H1 (cell line): ENCODE measurements at places on chromosomes 2 and 18.

DNA sequence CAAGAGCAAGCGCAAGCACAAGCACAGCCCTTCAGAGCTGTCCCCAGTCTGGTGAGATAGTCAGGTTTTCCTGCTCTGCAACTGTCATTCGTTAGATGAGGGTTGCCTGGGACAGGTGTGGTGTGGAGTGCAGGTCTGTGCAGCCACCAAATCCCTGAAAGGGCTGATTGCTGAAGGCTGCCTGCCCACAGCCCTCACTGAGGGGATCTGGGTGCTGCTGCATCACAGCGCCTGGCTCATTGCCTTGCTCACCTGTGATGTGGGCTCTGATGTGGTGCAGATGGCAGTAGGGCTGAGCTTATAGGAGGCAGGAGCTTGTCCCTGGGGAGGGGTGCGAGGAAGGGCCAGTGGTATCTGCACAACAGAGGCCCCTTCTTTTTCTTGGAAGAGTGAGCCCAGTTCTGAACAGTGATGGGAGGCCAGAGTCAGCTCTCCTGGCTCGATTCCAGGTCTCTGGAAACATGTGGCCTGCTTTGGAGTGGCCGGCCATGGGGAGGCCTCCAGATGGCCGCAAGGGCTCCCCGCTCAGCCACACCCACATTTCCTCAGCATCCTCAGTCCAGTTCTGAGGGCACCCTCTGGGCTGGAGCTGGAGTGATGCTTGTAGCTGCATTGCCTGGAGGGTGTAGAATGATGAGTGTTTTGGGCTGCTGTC, 11.4 kb downstream of the UBE2F start:
- no peak for DNase-seq

DNA sequence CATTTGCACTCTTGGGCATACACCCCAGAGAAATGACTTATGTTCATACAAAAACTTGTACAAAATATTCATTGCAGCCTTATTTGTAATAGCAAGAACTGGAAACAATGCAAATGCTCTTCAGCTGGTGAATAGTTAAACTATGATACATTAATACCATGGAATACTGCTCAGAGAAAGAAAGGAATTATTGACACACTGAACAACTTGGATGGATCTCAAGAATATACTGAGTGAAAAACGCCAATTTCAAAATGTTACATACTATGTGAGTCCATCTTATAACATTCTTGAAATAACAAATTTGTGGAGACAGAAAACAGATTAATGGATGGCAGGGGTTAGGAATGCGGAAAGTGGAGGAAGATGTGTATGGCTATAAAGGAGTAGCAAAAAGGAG, 17.2 kb downstream of the LNPK start:
- DNase-seq, result no peak

- DNase-seq, result no peak
These were observed 172.7 kb upstream of the SERPINE2 start for GRCh38 chr2:224211791-224212190.

DNA sequence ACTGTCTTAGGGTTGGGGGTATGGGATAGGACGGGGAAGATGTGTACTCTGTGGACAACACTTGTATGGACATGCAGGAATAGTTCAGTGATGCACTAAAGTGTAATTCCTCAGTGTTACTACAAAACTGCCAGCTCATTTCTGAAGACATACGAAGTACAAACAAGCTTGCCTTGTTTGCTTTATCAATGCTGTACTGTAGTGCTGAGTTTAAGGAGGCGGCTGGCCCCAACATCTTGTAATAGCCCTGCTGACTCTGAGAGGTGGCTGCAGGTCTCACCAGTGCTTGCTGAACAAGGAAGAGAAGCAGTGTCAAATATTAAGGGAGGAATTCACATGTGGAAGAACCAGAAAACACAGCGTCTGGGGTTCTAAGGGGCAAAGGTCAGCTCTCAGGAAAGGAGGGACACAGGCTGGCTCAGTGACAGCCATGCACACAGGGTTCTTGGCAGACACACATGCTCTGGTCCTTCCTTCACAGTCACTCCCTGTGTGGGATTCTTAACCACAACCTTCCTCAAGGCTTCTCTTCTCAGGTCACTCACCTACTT, 39.8 kb upstream of the EVA1A start:
- no peak for DNase-seq

DNA sequence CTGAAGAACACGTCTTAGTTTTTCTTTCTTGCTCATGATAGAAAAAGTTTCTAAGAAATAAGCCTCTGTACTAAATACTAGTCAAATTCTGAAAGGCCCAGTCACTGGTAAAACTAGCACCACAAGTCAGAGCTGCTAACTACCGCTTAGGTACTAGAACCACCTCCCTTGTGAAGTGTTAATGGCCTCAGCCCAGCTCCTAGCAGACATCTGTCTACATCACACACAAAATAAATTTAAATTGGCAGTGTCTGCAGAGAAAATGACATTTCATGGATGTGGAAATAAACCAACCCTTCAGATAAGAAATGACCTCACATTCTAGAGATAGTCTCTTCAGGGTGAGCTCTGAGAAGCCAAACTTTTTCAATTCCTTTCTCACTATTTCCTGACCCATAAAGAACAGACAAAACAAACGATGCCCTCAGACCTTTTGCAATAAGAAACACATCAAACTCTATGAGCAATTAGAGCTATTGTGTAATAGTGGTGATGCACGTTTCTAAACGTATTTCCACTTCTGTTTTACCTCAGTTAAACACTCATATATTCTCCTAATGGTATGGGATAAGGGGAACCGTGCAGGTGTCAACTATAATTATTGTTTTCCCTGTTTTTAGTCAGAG, 70.3 kb upstream of the DSG1 start:
- no peak for DNase-seq

DNA sequence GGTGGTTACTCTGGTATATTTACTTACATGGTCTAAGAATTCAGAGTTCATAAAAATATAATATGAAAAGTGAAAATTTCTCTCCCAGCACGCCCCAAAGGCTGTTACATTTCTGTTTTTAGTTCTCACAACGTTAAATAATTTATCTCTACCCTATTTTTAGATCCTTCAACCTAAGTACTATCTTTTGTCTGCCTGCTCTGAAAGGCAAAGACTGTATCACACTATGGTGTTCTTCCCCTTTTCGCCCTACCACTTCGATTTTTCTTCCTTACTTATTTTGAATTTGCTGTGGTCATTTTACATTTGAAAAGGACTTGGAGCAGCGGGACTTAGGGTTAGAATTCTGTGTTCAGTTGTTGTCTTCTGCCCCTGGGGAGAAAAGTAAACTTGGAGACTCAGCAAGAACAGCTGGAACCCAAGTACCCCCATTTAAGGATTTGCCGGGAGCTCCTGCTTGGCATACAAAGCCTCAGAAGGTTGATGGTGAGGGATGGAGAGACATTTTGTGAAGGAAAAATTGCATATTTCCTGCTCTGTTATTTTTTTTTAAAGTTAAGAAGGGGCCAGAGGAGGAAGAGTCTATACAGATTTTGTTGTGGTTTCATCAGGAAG, 19.0 kb downstream of the ADAM23 start:
- no peak for DNase-seq

- DNase-seq, result no peak
These were observed 64.9 kb downstream of the MCFD2 start for GRCh38 chr2:46850742-46851141.

DNA sequence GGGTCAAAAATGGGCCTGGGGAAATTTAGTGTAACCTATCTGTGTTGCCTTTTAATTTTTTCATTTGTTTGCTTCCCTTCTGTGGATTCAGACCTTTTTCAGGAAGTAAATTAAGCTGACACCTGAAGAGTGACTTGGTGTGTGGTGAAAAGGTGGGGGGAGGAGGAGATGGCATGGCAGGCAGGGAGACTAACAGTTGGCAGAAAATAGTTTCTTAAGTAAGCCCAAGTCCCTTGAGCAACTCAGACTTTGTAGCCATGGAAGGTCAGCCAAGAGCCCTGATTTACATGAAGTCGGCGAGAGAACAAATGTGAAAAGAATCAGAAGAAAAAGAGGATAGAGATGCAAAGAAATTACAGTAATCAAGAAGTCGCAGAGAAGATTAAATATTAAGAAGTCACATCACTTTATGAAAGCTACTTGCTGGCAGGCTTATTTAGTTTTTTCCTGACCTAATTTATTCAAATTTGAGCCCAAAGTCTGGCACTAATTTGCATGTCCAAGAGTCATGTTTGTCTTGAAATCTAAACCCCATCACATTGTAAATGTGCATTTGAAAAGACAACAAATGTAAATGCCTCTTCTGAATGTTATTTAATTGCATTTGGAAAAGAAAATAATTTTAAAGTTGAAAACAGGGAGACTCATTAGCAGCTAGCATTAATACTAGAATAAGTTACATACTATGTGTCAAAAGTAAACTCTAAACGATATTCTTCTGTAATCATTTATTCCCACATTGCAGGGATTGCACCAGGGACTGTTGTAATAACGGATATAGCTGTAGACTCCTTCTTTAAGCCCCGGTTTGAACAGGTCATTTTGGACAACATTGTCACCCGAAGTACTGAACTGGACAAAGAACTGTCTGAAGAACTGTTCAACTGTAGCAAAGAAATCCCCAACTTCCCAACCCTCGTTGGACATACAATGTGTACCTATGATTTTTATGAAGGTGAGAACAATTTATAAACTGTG, 19.3 kb downstream of the UPP2 start:
- DNase-seq, result no peak
